ENCODE measurements at places on chromosomes 12 and 14.

DNA sequence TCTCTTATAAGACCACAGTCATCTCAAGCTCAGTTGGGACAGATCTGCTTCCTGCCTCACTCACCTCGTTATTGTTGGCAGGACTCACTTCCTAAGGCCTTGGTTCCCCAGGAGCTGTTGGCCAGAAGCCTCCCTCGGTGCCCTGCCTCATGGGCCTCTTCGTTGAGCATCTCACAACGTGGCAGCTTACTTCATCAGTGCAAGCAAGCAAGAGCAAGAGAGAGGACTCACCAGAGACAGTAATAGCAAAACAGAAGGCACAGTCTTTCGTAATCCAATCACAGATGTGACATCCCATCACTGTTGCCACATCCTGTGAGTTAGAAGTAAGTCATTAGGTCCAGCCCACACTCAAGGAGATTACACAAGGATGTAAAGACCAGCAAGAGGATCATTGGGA, 5.1 kb upstream of the NUMB start:
- DNase-seq = peak; percentile 89

GRCh38 chr12:93200291-93200917, 177.3 kb upstream of the NUDT4 start:
- DNase-seq = no peak

GRCh38 chr12:18054925-18055619, 34.9 kb downstream of the RERGL start:
- no peak for DNase-seq

GRCh38 chr14:71799841-71800240, 132.4 kb upstream of the RGS6 start:
- DNase-seq = no peak

- DNase-seq = no peak
These were observed 1.0 kb upstream of the EML1 start for GRCh38 chr14:99792210-99792535.
